ENCODE measurements at places on chromosomes 1 and 21.

DNA sequence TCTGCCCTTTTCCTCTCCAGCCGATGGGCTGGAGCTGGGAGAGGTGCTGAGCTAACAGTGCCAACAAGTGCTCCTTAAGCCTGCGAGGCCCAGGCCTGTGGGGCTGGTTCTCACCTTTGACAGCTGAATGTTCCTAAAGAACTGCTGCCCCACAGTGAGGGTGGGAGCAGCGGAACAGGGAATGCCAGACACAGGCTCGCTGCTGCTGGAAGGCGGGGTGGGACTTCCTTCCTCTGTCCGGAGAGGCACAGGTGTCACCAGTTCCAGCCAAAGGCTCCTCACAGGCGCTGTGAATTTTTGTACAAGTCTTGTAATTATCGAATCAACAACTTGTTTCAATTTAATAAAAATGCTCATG is 47.1 kb downstream of the COQ8A start:
- DNase-seq: no peak

DNA sequence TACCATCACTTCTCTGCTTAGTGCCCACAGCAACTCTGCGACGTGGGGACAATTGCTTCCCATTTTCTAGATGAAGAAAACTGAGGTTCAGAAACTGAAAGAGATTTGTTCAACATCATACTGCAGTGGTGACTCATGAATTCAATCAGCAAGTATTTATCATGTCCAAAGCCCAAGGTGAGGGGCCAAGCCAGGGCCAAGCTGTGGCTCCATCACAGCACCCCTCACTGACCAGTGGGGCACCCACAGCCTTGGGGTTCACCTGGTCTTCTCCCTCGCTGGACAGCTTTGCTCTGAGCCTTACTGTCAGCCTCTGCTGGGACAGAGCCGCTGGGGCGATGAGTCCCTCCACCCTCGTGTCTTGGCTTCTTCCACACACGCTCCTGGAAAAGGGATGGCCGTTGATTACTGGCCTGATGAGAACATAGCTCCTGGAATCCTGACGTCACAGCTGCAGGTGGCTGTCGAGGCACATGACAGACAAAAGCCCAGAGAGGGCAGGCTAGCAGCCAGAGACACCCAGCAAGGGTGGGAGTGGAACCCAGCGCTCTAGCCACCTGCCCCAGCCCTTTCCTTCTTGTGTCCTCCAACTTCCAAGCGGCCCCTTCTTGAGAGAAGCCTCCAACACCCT is 6.2 kb downstream of the EDN2 start:
- no peak for DNase-seq

DNA sequence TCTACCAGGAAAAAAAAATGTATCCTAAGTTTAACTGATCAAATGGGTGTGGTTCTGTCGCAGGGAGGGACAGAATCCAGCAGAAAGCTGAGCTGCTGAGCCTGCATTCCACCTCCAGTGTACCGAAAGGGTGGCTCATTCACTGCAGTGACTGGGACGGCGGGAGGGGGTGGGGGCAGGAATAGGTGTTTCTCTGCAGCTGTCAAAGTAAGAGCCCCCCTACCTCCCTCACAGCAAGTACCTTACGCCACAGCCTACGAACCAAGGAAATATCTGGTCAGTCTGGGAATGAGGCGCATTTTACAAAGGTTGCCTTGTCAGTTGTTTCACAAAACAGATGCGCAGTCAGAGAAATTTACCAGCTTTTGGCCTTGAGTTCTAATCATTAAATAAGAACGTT is 1.7 kb downstream of the S100B start:
- DNase-seq: no peak

GRCh38 chr1:7380712-7381111 is 390.4 kb upstream of the VAMP3 start:
- DNase-seq: no peak
